ENCODE measurements at places on chromosomes 1 and 21.

- DNase-seq, result no peak
These were observed 413.0 kb downstream of the DPYD start for GRCh38 chr1:97507863-97508262.

DNA sequence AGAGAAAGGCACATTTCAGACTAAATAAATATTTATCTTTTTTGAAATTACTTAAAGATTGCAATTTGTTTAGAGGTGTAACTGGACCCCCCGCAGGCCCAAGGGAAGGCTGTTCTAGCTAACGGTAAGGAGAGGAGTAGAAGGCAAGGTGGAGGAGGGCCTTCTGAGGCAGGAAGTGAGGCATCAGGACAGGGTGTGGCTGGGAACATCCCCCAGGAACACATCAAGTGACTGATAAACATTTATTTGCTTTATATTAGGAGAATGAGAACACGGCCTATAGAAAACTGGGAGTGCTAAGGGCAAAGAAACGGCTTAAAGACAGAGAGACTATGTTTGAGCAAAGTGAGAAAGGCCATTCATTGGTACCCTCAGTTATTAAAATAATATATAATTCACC, 23.2 kb downstream of the HIVEP3 start:
- no peak for DNase-seq

DNA sequence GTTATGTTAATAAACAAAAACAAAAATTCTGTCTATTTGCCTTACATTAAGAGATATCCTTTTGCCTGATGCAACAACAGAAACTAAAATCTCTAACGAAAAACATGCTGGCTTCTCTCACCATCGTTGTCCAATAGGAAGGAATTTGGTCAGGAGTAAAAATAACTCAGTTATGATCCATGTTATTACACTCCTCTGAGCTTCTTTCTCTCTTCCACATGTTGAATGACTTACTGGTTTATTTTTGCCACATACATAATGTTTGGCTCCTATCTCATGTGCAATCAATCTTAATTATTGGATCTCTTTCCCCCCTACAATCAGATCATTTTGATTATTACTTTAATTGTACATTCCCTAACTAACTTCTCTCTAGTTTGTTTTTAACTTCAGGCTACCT, 688.4 kb downstream of the USP25 start:
- no peak for DNase-seq

- no peak for DNase-seq
These were observed 33.9 kb downstream of the LRRC52 start for GRCh38 chr1:165577707-165578106.

- no peak for DNase-seq
These were observed 56.6 kb upstream of the SLC2A1 start for GRCh38 chr1:43015269-43015668.
